Activated naive CD8-positive, alpha-beta T cell treated with anti-CD3 and anti-CD28 coated beads for 36 hours (primary cell): ENCODE measurements at places on chromosomes 7 and 10.
A peak's percentile ranks its signal among the peaks of the same experiment; 100 is the strongest.

DNA sequence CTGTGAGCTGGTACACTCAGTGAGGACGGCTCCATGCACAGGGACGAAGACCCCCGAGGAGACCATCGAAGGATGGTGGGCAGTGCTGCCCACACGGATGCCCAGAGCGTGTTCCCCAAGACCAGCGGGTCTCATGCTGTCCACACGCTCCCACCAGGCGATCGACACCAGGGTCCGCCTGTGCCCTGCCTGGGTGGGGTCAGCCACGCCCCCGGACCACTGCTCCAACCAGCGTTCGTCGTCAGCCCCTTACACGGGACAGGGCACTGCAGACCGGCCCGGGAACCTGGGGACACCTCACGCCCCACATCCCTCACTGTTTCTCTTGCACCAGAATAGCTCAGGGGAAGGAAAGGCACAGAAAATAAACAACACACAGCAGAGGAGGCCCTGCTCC is 223.5 kb downstream of the DNAJB6 start:
- no peak for DNase-seq

- DNase-seq: no peak
Measured at GRCh38 chr7:100880645-100881044, 5.7 kb downstream of the SRRT start.

- DNase-seq: no peak
Measured at GRCh38 chr7:459584-460373, 59.9 kb downstream of the PDGFA start.

DNA sequence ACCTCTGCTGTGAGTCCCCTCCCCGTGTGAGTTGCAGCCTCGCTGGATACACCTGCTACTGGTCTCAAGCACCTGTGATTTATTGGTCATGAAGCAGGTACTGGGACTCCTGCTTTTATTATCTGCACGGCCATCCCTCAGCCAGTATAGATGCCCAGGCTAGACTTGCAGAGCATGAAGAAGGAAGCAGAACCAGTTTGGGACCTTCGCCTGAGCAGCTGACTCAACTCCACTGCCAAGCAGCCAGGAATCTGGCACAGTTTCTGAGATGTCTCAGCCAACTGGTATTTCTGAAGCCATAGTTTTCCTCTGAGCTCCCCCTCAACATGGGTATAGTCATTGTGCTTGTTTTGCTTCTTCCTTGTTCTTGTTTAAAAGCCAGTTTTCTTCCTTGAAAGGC is 28.0 kb upstream of the SLC39A12 start:
- no peak for DNase-seq

- DNase-seq: peak; percentile 22
Measured at GRCh38 chr10:60964257-60965235, 20.6 kb upstream of the RHOBTB1 start.

- no peak for DNase-seq
Measured at GRCh38 chr10:87841186-87841585, 22.1 kb downstream of the KLLN start.

- no peak for DNase-seq
Measured at GRCh38 chr10:31947144-31947926, 18.7 kb upstream of the ARHGAP12 start.

DNA sequence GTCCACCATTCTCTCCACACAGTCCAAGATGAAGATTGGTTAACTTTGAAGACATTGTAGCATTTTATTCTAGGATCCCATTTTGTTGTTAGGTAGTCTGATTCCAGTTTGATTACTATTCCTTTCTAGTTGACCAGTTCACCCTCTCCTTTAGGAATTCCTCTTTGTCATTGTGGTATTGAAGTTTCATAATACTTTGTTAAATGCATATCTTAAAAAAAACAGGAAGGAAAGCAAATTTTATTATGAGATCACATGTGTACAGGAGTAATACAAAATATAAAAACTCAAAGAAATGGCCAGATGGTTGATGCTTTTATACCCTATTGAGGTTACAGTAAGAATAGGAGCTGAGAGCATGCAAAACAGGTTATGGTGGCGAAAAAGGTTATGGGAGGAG is 15.5 kb upstream of the SEMA3C start:
- no peak for DNase-seq
